Activated naive CD4-positive, alpha-beta T cell (primary cell): ENCODE measurements at places on chromosomes 3 and 15.

DNA sequence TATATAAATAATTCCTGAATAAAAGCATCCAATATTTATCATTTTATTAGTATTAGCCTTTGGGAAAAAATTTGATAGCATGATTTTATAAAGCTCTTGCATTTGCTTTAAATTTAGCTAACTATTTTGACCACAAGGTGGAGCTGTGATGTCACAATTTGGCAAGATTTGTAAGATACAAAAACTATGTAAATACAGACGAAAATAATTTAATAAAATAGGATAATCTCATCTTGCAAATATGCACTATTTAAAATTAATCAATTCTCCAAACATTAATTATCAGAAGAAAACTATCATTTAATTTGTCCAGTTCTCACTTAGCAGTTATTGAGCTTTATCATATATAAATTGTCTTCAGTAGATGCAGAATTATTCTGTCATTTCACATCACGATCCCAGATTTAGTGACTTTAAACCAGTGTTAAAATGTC, 95.4 kb downstream of the PLOD2 start:
- DNase-seq = no peak

DNA sequence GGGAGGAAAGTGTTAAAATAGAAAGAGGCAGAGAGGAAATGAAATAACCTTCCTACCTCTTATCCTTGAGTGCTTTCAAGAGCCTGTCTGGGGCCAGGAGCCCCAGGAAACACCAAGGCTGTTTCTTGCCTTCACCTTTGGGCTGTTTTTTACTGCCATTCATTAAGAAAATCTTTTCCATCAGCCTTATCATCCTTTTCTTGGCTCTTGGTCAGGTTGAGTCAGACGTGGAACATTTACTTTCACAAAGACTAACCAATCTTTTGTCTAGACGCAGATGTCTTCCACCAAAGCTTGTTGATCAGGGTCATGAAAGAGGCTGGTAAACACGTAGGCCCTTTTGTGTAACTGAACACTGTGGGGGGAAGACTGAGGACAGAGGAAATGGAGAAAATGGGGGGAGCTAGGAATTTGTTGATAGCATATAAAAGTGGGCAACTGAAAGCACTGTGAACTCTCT, 151.0 kb upstream of the THBS1 start:
- no peak for DNase-seq

GRCh38 chr3:65348398-65348995, 660.7 kb upstream of the ADAMTS9 start:
- no peak for DNase-seq

- no peak for DNase-seq
Measured at GRCh38 chr3:72848703-72849081, 447 bp upstream of the SHQ1 start.

DNA sequence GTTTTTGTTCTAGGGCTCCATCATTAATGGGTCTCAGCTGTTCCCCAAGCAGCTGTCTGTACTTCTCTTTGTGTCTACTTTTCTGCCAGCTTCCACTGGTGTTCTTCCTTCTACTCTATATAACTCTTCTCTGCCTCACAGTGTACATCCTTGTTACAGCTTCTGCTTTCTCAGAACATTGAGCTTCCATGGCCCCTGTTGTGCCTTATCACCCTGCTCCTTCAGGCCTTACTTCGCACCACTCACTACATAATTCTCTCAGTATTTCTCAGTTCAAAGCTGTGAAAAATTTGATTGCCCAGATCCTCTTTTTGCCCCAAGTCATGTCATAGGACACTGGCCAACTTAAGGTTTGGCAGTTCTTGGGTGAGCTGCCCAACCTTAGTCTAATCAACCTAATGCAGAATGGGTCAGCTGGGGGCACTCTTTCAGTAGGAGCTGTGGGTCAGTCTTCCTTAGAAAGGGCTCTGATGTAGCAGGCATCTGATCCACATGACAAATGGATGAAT, 28.9 kb downstream of the CSTA start:
- DNase-seq = no peak

GRCh38 chr3:36192901-36193300, 187.4 kb upstream of the STAC start:
- DNase-seq = no peak

DNA sequence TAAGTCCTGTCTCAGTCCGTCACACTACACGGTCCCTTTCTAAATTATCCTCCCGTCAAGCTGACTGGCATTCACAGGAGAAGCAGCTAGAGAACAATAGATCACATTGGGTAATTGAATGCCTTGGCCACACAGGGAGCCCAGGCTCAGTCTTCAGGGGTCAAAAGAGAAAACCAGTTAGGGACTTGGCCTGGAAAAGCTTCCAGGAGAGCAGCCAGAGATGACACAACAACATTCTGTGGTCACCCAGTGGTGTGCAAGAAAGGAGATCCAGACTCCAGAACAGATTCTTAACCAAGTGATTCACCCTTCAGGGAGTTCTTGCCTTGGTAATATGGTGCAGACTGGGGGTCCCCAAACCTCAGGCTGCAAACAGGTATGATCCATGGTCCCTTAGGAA, 15.9 kb downstream of the ARHGAP31 start:
- DNase-seq = no peak

DNA sequence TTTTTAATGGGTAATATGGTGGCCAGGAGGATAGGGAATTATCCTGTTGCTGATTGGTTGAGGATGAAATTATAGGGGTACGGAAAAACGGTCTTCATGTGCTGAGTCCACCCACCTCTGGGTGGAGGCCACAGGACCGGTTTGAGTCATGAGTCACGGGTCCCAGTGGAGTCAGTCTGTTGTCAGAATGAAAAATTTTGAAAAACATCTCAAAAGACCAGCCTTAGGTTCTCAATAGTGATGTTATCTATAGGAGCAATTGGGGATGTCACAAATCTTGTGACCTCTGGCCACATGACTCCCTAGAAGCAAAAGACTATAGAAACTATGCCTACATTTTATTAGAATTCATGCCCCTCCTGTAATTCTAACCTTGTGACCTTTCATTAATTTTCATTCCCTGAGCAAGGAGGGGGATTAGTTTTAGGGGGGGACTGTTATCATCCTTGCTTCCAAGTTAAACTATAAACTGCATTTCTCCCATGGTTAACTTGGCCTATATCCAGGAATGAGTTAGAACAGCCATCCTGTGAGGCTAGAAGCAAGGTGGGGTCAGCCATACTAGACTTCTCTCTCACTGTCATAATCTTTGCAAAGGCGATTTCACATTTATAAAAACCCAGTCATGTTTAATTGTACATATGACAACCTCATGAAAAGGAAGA, 101.2 kb downstream of the TCF12 start:
- no peak for DNase-seq

DNA sequence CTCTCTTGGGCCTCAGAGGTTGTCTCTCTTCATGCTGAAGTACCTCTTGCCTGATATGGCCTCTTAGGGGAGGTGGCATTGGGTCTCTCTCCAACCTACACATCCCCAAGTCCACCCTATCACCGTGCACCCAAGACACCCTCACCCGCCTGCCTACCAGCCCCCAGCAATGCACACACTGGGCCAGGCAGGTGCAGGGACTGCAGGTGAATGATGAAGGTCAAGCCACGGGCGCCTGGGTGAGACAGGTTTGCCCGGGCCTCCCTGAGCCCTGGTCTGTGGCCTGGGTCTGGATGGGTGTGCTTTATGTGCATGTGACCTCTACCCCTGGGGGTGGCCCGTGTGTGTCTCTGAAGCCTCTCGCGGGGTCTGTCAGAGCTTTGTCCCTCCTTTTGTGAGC, 68.3 kb downstream of the WNT7A start:
- no peak for DNase-seq

GRCh38 chr3:16516695-16517481, 3.4 kb upstream of the RFTN1 start:
- DNase-seq = no peak

DNA sequence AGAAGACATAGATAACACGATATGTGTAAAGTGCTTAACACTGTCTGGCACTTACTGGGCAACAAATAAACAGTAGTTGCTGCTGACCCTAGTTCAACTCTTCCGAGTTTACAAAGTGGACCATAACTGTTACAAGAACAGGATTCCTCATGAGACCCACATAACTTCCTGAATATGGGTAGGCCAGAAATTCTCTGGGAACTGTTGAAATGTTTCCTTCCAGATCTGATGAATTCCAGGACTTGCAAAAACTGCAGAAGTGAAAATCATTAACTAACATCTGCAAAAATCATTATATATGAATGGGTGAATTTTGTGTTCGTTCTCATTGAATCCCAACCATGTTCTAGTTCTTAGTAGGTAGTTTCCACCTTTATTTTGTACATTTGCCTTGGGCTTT, 181.7 kb upstream of the MME start:
- DNase-seq = no peak

- no peak for DNase-seq
Measured at GRCh38 chr15:63436872-63437375, 55.3 kb upstream of the CA12 start.

- DNase-seq = no peak
Measured at GRCh38 chr3:124577494-124578167, 152.6 kb upstream of the UMPS start.

DNA sequence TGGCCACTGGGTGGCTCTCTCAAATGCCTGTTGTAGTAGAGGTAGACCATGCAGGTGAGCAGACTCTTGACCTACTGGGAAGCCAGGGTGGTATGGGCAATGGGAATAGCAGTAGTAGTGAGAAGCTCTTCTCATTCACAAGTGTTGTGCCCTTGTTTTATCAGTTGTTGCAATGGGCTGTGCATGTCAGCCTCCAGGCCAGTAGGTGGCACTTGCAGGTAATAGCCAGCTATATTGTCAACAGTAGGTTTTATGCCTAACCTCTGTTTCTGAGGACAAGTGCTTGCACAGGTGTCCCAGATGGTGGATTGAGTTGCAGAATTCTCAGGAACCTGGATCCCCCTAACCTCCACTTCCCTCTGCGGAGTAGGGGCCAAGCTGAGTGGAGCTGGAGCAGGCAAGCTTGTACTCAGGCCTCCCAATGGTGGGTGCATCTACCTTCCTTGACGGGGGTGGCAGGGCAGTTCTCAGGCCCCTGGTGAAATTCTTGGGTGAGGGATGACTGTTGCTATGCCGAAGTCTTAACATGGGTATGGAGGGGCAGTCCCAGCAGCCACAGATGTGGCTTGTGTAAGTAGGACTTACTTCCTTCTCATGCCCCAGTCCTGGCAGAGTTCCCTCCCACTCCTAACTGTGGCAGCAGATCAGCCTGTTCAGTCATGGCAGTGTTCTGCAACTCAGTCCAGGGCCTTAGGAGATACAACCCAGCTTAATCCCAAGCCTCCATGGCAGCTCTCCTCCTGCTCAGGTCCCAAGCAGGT, 104.3 kb downstream of the NEO1 start:
- DNase-seq = no peak

- no peak for DNase-seq
Measured at GRCh38 chr3:175861916-175862315, 1002.8 kb downstream of the NAALADL2 start.

- no peak for DNase-seq
Measured at GRCh38 chr3:61683549-61684236, 122.3 kb downstream of the PTPRG start.

GRCh38 chr15:93170329-93170728, 81.3 kb upstream of the RGMA start:
- DNase-seq = no peak

GRCh38 chr15:59484399-59484798, 46.4 kb downstream of the FAM81A start:
- no peak for DNase-seq

DNA sequence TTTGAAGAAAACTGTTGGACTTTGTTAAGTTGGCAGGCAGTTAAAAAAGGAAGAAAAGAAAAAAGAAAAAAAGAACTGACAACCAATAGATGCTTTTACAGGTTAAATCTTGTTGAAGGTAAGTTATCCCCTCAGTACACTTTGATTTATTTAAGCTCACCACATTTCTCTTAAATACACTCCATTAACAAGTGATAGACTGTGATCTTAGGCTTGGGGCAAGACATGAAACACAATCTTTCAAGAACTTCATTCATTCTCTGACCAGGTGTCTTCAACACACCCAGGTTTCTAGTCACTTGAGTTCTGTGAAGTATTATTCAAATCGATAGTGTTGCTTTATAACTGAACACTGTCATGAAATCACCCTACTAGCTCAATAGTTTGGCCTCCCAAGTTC, 751.9 kb downstream of the ROBO1 start:
- no peak for DNase-seq

DNA sequence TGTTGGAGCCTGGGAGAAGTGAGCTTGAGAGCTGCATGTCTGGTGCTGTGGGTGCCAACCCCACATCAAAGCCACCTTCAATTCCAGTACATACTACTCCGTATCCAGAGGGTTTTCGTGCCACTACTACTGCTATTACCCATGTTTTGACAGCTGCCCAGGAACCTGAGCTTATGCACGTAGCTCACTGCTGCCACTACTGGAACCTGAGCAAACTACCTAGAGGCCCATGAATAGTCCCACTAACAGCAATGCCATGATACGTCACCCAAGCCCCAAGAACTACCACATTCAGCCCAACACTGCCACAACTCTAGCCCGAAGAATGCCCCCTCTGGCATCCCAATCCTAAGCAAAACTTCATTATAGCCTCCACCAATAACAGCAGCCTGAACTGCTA, 215.2 kb upstream of the BCHE start:
- no peak for DNase-seq

DNA sequence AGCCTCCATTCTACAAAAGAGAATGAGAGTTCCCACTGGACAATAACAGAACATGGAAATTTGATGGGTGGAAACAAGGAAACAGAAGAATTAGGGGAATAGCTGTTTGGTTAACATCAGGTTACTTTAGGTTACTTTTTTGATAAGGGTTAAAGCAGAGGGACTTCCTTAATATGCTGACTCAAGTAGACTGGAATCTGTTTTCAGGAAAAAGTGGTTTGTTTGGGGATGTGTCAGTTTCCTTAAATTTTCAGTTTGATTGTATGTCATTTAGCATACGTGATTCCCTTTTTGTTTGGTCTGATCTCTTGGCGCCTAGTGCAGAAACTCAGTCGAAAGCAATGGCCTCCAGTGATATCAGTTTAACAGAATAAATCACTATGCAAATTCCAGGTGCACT, 411.8 kb upstream of the GRM7 start:
- DNase-seq = no peak

GRCh38 chr3:8729479-8729878, 4.1 kb upstream of the CAV3 start:
- DNase-seq = no peak

DNA sequence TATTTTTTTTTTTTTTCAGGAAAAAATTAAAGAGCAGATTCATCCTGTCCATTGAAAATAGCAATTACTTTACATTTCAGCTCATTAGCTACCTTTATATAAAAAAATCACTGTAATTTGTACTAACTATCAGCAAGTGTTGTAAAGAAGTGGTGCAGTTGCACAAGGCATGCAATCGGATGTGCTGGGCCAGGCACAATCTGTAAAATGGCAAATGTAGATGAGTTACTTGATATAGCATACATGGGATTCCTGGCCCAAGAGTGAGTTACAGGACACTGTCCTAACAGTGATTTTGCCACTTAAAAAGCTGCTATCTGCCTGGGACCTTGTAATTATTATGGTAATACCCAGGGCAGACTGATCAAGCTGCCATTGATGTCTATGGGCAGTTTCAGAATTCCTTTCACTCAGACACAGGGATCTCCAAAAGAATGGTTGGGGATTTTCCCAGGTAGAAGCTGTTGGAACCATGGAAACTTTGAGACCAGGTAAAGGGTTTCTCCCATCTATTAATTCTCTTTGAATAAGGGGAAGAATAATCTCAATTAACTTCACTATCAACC, 182.2 kb upstream of the ICE2 start:
- no peak for DNase-seq

- no peak for DNase-seq
Measured at GRCh38 chr15:98524838-98525660, 123.3 kb upstream of the IGF1R start.

- DNase-seq = no peak
Measured at GRCh38 chr3:135973841-135974240, 8.3 kb downstream of the PPP2R3A start.
